ENCODE measurements at places on chromosomes 13 and 19.

GRCh38 chr19:20660473-20661140, 764 bp downstream of the ZNF626 start:
- DNase-seq: no peak

- DNase-seq: no peak
These were observed 140.9 kb downstream of the ZNF536 start for GRCh38 chr19:30513082-30513411.

DNA sequence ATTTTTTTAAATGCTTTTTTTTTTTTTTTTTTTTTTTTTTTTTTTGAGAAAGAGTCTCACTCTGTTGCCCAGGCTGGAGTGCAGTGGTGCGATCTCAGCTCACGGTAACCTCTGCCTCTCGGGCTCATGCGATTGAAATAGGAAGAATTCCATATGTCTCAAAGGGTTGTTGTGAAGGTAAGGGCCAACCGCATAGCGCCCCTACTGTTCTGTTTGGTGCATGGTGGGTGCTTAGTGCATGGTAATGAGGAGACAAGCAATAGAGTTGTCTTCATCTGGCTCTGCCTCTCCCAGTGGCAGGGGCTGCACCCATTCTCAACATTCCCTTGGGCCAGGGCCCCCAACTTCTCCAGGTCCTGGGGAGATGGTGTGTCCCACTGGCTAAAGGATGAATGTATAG, 68.7 kb downstream of the RASL11A start:
- peak; percentile 12 for DNase-seq

DNA sequence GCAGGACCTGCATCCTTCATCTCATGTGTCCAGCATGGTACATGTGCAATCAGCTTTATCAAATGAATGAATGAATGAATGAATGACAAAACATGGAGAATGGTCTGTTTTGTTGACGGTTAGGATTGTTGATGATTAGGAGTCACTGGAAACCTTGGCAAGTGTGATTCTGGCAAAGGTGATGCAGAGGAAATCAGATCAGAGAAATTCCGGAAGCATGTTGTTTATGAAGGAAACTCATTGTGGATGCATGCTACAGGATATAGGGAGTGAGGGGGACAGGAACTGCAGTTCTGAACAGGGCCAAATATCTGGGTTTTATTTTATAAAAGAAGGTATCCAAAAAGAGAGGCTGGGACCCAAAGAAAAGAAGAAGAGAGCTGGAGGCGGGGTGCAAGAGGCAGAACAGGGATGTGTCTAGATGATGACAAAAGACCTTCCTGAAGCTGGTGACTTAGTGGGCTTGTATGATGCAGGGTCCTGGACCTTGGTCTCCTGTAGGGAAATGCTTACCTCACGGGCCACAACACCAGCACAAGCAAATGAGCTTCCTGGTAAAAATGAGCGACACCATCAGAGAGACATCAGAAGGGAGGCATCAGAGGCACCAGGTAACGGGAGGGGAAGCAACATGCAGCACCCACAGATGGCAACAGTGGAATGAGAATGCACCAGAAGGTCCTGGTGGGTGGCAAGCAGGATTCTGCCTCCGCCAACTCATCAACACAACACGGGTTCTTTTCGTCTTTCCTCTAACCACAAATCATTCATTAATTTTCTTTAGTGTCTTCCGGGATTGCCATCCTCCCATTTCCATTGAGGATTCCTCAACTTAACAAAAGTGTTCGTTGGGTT, 159.6 kb downstream of the FOXO1 start:
- DNase-seq: no peak

DNA sequence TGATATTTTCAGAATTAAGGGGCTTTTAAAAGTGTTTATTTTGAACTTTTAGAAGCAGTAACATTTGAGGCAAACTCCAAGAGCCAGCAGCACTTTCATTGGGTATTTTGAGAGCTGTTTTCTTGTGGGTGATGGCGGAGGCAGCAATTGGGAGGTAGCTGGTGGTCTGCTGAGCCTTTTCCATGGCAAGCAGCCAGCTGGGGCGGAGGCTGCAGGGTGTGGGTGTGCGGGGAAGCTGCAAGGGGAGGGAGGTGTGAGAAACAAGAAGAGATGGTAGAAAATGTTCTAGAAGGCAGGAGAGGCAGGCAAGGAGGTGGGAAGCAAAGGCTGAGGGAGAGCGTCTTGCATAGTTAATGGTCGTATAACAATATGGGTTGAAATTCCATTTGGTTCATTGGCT, 223.4 kb upstream of the HTR2A start:
- no peak for DNase-seq

GRCh38 chr19:15837221-15837731, 21.8 kb upstream of the OR10H1 start:
- DNase-seq: no peak

- DNase-seq: no peak
These were observed 400.8 kb upstream of the ATXN8OS start for GRCh38 chr13:69706807-69707206.

DNA sequence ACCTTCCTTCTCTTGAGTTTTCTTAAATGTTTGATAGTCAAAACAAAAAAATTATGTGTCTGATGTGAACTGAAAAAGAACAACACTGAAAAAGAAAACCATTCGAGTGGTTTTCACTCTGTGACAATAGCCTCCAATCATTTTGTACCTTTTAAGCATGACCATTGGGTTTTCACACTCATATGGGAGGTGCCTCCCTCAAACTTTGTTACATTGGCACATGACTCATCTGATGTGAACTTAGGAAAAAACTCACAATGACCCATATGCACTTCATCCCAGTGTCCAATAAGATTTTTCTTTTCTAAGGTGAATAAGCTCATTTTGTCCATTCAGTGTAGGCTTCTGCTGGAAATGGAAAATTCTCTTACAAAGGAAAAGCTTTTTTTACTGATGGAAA, 66.6 kb upstream of the XPO4 start:
- peak; percentile 77 for DNase-seq

DNA sequence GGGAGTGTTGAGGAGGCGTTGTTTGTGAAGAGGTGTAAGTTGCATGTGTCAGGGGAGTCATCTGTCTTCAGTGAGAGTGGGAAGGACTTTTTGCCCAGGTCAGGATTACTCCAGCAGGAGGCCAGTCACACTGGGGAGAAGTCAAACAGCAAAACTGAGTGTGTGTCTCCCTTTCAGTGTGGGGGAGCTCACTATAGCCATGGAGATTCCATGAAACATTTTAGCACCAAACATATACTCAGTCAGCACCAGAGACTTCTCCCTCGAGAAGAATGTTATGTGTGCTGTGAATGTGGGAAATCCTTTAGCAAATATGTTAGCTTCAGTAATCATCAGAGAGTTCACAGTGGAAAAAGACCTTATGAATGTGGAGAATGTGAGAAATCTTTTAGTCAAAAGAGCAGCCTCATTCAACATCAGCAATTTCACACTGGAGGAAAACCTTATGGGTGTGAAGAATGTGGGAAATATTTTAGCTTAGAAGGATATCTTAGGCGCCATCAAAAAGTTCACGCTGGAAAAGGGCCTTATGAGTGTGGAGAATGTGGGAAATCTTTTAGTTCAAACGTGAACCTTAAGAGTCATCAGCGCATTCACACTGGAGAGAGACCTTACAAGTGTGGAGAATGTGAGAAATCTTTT, 8.4 kb upstream of the ZNF587 start:
- DNase-seq: no peak

GRCh38 chr13:51820016-51820597, 16.1 kb upstream of the DHRS12 start:
- no peak for DNase-seq

GRCh38 chr13:95540888-95541287, 11.6 kb upstream of the CLDN10 start:
- DNase-seq: peak; percentile 23

DNA sequence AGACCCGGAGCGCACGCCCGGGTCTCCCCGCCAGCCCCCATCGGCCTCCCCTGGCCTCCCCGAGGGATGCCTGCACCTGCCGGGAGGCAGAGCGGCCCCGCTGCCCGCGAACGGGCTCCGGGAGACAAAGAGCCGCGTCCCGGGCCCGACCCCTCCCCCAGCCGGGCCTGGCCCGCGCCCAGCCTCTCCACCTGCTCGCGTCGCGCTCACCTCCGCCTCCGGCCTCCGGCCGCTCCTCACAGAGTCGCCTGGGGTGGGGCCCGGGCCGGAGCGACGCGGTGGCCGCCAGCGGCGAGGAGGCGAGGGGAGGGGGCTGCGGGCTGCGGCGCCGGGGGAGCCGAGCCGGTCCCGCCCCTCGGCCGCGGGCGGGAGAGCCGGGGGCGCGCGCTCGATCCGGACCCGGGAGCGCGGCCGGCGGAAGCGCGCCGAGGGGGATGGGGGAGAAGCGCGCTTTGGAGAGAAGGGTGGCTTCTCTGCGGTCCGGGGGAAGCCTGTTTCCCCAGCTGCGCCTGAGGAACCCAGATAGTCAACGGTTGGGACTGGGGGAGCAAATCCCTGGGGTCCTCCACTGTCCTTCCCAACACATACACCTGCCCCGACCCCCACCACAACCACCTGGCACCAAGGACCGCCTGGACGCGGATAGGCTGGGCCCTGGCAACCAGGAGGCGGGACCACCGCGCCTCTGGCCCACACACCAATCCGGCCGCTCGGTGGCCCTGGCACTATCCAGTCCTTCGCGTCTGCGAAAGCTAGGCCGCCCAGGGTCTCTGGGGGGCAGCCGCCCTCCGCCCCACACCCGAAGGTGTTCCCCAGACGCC, at the start of gene PRR36:
Gene PRR36, minus strand, starts transcription at position 315 of the 821 bp plus-strand sequence. CDS start 701 bp downstream, outside the sequence.
- DNase-seq: no peak

GRCh38 chr13:25529425-25529824, 157.7 kb downstream of the ATP8A2 start:
- no peak for DNase-seq

DNA sequence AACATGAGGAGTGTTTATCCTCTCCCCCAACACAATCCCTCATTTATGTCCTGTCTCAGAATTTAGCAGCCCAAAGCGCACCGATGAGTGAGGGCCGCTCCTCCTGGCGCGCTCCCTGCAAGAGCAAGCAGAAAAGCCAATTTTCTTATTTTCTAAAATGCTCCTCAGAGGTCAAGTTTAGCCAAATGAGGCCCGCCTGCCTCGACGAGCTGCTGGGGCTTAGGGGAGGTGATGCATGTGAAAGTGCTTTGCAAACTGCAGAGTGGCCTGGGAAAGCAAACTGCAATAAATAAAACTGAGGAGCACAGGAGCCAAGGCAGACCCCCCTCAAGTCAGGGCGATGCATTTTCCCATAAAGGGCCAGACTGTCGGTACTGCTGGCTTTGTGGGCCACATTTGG, 29.0 kb downstream of the CAPS start:
- no peak for DNase-seq

DNA sequence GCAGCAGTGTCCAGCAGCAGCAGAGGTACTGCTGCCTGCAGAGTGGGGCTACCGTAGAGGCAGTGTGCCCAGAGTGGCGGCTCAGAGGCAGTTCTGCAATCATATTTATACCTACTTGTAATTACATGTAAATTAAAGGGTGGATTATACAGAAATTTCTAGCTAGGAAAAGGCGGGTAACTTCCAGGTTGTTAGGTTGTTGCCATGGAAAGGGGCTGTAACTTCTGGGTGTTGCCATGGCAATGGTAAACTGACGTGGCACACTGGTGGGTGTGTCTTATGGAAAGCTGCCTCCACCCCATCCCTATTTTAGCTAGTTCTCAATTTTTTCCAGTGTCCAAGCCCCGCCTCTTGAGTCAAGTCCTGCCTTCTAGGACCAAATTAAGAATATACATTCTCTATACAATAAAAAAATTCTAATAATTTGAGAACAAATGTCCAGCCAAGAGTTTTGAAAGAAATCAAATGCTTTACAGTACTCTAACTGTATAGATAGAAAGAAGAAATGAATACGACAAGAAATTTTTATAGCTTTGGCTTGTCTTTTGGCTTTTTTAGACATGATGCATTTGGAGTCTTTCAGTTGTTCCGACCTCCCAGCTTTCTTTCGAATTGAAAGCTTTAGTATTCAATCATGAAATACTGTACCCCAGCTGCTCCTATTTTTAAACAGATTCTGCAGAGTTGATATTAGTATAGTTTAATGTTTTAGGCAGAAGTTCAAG, 816.6 kb downstream of the DIAPH3 start:
- DNase-seq: no peak

All from LHCN-M2 (cell line).